A549 treated with CpdA at 1 μM for 4 hours (cell line): ENCODE measurements at places on chromosomes 5 and 9. TPM values are rescaled to one million over a fixed set of nuclear protein-coding genes. Genes with fewer than 3 reads are reported as not detected.

The PLAC8L1 gene
- 0.27 to 0.41 TPM in 2 of 5 replicates, not detected in the others for total RNA-seq

The CKMT2 gene
- total RNA-seq = not detected in 5 replicates

The MEF2C gene
- total RNA-seq = 0.06 to 0.07 TPM in 2 of 5 replicates, not detected in the others

The SHOC1 gene
- total RNA-seq = 0.01 TPM in 1 of 5 replicates, not detected in the others

The IRX4 gene
- total RNA-seq = 0.15 to 0.29 TPM (median 0.26 TPM) in 5 replicates

The PCDHGA2 gene
- 0.44 to 0.73 TPM (median 0.59 TPM) in 5 replicates for total RNA-seq

The EIF4E1B gene
- not detected in 5 replicates for total RNA-seq

The ABCA2 gene
- total RNA-seq = 23.2 to 31.7 TPM (median 25.6 TPM) in 5 replicates

The NME5 gene
- not detected in 5 replicates for total RNA-seq
